ENCODE measurements at places on chromosomes 1 and 21.

DNA sequence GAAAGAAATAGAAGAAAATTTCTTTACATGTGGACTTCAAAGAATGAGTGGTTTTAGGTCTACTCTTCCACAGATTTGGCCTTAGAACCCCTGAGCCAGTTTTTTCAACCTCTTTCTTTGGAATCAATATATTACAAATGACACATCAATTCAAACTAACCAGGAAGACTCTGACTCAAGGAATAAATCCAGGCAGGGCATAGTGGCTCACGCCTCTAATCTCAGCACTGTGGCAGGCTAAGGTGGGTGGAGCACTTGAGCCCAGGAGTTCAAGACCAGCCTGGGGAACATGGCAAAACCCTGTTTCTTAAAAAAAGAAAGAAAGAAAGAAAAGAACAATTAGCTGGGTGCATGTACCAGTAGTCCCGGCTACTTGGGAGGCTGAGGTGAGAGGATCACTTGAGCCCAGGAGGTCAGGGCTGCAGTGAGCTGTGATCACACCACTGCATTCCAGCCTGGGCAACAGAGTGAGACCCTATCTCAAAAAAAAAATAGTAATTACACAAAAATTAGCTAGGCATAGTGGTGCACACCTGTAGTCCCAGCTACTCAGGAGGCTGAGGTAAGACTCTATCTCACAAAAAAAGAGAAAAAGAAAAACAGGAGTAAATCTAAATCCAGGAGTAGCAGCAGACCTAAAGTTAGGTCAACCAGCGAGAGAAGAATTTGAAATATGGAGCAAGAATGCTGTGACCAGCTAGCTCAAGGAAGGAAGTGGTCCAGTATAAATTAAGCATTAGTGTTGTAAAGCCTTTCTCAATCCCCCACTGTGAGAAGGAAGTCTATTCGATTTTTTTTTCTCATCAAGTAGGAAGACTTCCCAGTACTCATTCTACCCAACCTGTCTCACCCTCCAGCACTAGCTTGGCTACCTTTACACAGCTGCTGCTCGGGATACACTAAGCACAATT lies 1.9 kb downstream of the SORT1 start:
- DNase-seq, result no peak

GRCh38 chr1:35637401-35637809 lies 3.9 kb downstream of the PSMB2 start:
- no peak for DNase-seq

DNA sequence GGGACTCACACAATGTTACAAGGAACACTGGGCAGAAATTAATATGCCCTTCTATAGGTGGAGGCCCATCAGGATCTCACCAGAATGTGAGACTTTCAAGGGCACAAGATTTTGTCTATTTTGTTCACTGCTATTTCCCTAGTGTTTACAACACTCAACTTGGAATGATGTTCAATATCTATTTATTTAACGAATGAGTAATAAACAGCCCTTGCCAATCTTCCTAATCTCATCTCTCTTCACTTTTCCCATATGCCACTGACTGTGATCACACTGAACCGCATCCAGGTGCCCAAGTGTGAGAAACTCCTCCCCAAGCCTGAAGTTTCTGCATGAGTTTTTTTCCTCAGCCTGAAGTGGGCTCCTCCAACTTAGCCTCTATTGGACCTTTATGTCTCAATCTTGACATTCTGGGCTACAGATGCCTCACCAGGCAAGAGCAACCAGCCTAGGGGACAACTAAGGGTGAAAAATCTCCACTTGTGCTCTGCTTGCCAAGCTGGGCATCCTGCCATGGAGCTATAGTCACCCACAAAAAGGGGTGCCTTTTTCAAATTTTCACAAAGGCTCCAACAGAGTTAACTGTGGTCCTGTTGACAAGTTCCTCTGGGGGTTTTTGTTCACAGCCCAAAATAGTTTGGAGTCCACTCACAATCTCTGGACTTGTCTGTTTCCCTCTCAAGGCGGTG lies 105.6 kb downstream of the PLPP3 start:
- no peak for DNase-seq

DNA sequence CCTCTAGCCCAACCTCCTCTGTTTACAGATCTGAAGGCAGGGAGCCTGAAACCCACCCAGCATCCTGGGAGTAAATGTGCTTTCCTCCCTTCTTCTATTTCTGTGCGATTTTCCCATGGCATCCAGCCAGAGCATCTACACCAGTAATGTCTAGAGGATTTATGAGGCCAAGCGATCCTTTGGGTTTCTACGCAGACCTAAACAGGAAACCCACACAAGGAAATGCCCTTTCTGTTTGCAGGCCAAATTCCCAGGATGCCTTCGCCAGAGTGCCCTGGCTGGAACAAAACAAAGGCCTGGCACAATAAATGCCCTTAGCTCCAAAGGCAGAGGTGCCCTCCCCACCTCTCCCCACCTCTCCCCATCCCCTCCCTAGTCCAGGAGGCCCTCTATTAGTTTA lies 110.5 kb upstream of the CDC42BPA start:
- DNase-seq, result peak; percentile 49

- peak; percentile 68 for DNase-seq
These were observed 143.0 kb upstream of the GRIK3 start for GRCh38 chr1:37177230-37177864.

GRCh38 chr21:27476696-27477095 lies 509.8 kb upstream of the ADAMTS5 start:
- no peak for DNase-seq

DNA sequence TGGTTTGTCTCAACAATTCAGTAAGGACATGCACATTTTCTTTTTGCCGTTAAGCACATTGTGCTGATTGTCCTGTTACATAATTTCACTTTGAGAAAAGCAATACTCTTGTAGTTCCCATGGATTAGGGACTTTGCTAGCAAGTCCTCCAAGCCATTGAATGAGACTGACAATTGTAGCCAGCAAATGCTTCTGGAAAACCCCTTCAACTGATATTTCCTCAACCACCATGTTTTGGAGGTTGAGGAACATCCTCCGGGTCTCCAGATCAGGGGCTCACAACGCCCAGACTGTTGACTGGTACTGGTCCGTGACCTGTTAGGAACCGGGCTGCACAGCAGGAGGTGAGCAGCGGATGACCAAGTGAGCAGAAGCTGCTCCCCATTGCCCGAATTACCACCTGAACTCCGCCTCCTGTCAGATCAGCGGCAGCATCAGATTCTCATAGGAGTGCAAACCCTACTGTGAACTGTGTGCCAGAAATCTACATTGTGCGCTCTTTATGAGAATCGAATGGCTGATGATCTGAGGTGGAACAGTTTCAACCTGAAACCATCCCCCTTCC lies 24.1 kb downstream of the ACTN2 start:
- DNase-seq, result no peak

- no peak for DNase-seq
These were observed 450 bp downstream of the SDE2 start for GRCh38 chr1:225998560-225999226.

DNA sequence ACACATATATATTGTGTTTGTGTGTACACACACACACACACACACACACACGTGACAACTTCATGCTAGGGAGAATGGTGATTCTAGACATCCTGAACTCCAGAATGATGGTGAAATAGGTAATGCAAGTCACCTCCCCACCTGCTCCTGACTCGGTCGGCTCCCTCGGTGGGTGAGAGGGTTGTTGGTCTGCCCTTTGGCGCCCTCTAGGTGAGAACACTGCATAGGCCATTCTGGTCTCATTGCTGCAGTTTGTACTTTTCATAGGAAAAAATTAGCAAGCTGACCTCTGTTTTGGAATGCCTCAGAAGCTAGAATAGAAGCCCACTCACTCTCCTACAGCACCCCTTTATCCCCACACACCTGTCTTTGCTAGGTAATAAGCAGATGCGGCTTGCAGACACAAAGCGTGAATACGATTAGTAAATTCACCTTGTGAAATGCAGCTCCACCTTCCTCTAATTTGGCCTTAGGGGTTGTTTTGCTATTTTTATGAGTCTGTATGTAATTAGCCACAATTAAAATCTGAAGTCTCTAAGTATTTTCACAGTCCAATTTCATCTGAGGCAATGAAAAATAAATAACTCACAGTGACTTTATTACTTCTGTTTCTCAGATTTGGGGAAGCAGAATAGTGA lies 130.0 kb upstream of the KCNJ15 start:
- DNase-seq, result peak; percentile 78

GRCh38 chr1:28170001-28170596 lies 6.4 kb downstream of the PTAFR start:
- DNase-seq, result no peak

GRCh38 chr21:34367320-34367935 lies 3.6 kb downstream of the KCNE2 start:
- DNase-seq, result peak; percentile 38

DNA sequence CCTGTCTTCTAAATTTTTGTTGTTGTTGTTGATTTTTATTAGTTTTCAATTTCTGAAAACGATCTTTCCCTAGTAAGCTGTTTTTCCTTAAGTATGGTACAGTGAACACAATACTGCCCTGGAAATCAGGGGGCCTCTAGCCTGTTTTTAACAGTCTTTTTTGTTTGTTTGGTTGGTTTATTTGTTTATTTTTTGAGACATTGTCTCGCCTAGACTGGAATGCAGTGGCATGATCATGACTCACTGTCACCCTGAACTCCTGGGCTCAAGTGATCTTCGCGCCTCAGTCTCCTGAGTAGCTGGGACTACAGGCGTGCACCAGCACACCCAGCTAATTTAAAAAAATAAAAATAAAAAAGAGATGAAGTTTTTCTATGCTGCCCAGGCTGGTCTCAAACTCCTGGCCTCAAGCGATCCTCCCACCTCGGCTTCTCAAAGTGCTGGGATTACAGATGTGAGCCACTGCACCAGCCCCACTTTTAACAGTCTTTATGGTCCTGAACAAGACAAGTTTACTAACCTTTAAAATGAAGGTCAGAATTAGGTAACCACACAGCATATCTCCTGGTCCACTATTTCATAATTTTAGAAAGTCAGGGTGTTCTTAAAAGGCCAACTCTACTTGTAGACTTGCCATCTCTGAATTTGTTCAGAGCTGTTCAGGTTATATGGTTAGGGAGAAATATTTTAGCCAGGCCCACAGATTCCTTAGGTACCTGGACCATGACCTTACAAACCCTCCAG lies 35.4 kb downstream of the TBCE start:
- no peak for DNase-seq

DNA sequence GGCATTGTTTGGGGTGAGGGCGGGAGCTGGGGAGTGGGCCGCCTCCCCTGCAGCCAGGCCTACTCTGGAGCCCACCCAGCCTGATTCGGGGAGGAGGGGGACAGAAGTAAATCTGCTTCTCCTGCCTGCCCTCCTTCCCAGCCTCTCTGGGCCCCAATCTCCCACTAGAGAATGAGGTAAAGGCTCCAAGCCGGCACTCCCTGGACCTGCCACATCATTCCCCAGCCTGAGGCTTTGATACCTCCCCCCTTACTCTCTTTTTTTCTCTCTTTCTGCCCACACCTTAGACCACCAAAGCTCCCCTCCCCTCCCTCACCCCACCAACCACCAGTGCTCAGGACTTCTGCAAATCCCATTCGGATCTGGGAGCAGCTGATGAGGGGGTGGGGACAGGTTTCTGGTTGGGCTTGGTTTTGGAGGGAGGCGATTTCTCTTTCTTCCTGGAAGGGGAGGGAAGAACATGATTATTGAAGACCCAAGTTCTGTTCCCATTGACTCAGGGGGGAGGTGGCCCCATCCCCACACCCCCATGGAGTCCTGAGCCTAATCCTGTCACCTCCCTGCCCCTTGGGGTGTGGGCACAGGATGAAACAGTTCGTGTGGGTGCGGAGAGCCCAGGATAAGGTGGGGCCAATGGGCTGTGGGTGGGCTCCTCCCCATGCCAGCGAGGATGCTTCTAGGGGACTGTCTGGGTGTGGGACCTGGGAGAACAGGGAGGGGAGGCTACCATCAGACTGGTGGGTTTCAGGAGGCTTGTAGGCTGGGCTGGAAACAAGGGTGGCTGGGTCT lies 1.3 kb downstream of the MAP7D1 start:
- no peak for DNase-seq

DNA sequence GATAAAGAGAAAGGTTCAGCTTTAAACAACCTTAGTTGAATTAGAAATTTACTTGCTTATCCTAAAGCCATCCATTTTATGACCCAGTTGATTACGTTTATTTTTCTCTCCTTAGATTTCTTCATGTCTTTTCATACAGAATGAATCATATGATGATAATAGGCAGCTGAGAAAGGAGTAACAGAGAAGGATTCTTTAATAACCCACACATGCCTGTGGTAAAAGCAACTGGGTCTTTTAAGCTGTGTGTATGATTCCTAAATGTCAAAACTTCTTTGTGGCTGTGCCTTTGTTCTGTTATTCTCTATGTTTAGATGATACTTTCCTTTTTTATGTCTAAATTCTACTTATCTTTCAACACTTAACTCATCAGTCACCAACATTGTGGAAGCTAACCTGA lies 626.5 kb downstream of the NCAM2 start:
- no peak for DNase-seq

GRCh38 chr1:215923129-215923824 lies 356.2 kb downstream of the KCTD3 start:
- DNase-seq, result no peak

- no peak for DNase-seq
These were observed 59.9 kb downstream of the TNN start for GRCh38 chr1:175127565-175127964.

DNA sequence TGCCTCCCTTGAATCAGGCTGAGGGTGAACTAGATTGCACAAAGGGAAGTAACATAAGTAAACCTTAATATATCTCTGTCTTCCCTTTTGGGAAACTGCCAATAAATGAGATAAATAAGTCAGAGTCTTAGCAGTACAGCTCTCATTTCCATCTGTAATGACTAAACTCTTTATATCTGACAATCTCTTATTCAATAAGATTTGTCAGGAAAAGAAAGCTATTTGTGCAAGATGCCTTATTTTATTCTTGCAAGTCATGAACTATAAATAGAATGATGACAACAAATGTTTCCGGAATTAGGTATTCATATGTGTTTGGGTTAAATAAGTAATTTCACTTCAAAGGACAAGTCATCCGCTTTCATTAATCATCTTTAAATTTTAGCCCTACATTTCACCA lies 229.2 kb downstream of the PTGER3 start:
- DNase-seq, result no peak

DNA sequence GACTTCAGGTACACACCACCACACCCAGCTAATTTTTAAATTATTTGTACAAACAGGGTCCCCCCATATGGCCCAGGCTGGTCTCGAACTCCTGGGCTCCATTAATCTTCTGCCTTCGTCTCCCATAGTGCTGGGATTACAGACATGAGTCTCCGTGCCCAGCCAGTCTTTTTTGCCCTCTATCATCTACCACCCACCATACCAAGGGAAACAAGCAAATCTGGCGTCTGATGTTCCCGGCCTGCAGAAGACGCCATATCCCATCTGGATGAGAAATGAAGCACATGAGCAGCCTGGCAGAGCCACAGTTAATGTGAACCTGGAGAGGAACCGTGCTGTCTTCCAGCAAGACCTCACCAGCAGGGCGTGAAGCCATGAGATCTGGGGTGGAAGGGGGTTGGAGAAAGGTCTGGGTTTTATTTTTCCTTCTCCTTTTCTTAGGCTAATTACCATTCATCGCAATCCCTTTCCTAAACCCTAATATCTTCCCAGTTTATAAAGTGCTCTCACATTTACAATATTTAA lies 1.8 kb upstream of the PRELP start:
- DNase-seq, result no peak

- DNase-seq, result no peak
These were observed 268.0 kb downstream of the TGFB2 start for GRCh38 chr1:218613105-218613504.

- no peak for DNase-seq
These were observed 207.1 kb upstream of the KCTD3 start for GRCh38 chr1:215360031-215360430.

- no peak for DNase-seq
These were observed 82.4 kb upstream of the SMYD2 start for GRCh38 chr1:214198571-214198970.
